ENCODE measurements at places on chromosomes 3 and 15.

DNA sequence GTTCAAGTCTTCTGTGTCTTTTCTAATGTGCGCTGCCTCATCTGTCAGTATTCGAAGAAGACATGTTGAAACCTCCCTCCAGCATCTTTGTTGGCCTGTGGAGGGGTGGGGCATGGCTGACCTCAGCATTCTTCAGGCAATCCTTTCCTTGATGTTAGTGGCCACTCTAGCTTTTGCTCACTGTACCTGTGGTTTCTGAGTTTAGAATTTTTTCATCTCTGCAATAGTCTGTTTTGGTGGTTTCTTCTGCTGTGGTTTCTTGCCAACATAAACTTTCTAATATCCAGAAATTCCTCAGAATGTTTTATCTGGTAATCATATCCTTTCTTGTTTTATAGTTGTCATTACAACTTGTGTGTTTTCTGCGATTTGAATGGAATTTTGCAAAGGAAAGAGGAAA, 251.3 kb upstream of the NR2E3 start:
- DNase-seq: no peak

- DNase-seq: no peak
These were observed 1.3 kb upstream of the KLHL40 start for GRCh38 chr3:42683875-42684598.

DNA sequence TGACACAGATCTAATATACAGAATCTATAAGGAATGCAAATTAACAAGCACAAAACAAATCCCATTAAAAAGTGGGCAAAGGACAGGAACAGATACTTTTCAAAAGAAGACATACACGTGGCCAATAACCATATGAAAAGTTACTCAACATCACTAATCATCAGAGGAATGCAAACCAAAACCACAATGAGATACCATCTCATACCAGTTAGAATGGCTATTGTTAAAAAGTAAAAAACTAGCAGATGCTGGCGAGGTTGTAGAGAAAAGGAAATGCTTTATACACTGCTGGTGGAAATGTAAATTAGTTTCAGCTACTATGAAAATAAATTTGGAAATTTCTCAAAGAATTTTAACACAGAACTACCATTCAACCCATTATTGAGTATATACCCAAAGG, 50.7 kb downstream of the ADAMTS17 start:
- no peak for DNase-seq

GRCh38 chr3:97530691-97531090, 233.9 kb upstream of the ARL6 start:
- no peak for DNase-seq

DNA sequence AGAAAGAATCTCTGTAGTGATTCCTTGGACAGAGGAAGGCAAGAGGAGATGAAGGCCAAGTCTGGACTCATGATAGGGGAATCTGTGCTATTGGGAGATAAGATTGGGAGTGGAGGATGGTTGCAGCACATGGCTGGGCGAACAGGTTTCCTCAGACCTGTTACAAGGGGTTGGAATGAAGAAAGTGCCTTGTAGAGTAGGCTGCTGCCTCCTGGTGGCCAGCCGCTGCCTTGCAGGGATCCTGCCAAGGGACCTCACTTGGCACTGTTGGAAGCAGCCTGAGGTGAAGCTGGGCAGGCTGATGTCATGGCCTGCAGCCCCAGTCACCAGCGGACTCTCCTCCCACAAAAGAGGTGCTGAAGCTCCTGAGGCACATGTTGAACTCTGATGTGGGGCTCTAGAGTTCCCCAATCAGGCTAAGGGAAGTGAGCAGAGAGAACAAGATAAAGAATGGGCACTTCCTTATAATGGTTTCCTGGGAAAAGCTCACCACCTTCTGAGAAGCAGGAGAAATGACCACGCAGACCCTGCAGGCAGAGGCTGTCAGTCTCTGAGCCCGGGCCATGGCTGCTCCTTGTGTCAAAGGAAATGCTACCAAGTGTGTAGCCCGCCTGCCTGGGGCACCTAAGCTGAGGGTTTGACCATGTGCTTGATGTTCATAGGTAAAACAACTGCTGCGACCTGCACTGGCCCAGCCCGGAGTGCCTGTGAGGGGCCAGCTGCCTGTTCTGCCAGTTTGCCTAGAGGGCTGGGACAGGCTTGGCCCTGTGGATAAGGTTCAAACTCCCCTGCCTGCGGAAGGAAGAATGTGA, 1.6 kb upstream of the TEX264 start:
- DNase-seq: peak; percentile 42

DNA sequence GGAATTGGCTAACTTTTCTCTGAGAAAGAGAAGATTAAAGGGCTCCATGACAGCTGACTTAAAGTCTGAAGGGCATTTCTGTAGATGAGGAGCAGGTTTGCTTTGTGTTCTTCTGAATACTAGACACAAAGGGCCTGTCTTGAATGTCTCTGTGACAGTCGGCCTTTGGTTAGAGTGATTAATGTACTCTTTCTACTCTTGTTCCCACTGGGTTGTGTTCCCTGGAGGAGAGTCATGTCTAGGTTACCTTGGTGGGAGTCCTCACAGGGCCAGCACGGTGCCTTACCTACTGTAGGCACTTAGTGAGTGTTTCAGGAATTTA, 66.1 kb downstream of the MAP2K5 start:
- DNase-seq: no peak

DNA sequence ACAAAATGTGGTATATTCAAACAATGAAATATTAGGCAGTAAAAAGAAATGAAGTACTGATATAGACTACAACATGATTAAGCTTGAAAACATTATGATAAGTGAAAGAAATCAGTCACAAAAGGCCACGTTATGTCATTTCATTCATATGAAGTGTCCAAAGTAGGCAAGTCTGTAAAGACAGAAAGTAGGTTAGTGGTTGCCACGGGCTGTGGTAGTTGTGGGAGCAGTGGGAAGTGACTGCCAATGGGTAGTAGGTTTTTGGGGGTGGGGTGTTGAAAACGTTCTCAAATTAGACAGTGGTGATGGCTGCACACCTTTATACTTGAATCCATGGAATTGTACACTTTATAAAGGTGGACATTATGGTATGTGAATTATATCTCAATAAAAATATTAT, 12.1 kb downstream of the GALNT15 start:
- DNase-seq: no peak

GRCh38 chr15:47460795-47461573, 256.3 kb upstream of the SEMA6D start:
- DNase-seq: no peak

DNA sequence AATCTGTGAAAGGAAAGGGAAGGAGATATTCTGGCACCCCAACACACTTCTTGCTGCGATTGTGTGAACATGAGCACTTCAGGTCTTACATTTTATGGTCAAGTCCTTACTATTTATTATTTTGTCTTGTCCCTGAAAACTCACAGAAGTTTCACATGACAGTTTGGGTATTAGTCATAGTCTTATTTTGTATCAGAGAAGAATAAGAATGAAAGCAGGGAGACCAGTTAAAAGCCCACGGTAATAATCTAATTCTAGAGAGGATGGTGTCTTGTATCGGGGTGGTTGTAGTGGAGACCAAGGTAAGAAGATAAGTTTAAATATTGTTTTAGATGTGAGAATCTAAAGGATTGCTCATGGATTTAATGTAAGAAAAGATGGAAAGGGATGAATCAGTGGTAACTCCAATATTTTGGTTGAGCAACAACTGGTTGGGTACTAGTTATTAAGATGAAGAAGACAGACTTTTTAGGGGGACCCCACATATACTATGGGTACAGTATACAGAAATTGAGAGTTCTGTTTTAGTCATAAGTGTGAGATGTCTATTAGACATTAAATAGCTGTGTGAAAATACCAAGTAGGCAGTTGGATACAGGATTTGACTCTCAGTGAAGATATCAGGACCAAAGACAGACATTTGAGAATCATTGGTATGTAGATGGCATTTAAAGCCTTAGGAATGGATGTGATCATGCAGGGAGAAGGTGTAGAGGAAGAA, 227.6 kb downstream of the MFSD1 start:
- DNase-seq: no peak

DNA sequence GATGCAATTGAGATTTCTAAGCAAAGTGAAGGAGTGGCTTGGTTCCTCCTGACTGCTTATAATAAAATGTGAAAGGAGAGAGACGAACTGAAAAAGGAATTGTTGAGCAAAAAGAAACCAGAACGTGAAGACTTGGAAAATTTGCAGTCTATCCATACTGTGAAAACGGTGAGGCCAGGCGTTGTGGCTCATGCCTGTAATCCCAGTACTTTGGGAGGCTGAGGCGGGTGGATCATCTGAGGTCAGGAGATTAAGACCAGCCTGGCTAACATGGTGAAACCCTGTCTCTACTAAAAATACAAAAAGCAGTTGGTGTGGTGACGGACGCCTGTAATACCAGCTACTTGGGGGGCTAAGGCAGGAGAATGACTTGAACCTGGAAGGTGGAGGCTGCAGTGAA, 56.7 kb upstream of the TSPAN3 start:
- no peak for DNase-seq

DNA sequence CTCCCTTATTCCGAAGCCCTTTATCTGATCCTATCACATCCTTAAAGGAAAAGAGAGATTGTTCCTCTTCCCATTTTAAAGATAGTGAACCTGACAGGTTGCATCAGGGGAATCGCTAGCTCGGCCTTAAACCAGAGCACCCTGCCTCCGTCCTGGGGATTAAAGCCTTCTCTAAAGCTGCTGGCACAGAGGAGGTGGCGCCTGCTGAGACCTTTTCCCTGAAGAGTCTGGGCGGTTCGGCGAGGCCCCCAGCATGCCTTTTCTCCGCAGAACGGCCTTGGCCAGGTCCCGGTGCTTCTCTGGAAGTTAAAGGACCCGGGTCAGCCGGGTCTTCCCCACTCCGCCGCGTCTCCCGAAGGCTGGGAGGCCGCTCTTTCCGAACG, 593 bp downstream of the FAM219B start:
- no peak for DNase-seq

Measured in stimulated activated CD4-positive, alpha-beta T cell treated with anti-CD3 and anti-CD28 coated beads, TNF-alpha, amount 100 ng/mL, for 1 hour (primary cell).